ENCODE measurements at places on chromosomes 2 and 18.

DNA sequence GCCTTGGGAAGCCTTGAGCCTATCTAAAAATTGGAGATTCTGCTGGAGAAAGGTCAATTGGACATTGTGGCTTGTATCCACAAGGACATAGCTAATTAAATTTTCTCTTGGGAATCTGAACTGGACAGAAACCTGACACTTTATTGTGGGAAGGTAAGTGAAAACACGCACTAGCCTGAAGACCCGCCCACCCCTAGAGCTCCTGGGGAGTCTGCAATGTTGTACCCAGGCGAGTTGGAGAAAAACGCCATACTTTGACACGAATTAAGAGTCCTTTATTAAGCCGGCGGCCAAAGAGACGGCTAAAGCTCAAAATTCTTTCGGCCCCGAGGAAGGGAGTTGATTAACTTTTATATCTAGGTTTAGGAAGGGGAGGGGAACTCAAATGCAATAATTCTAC lies 1.2 kb upstream of the ZNF892 start:
- DNase-seq, result no peak

- DNase-seq, result no peak
These were observed 21.6 kb downstream of the GPD2 start for GRCh38 chr2:156457523-156458517.

- DNase-seq, result no peak
These were observed 9.5 kb upstream of the RNF103 start for GRCh38 chr2:86633155-86633651.

GRCh38 chr2:195575879-195576401 lies 81.1 kb upstream of the SLC39A10 start:
- no peak for DNase-seq

DNA sequence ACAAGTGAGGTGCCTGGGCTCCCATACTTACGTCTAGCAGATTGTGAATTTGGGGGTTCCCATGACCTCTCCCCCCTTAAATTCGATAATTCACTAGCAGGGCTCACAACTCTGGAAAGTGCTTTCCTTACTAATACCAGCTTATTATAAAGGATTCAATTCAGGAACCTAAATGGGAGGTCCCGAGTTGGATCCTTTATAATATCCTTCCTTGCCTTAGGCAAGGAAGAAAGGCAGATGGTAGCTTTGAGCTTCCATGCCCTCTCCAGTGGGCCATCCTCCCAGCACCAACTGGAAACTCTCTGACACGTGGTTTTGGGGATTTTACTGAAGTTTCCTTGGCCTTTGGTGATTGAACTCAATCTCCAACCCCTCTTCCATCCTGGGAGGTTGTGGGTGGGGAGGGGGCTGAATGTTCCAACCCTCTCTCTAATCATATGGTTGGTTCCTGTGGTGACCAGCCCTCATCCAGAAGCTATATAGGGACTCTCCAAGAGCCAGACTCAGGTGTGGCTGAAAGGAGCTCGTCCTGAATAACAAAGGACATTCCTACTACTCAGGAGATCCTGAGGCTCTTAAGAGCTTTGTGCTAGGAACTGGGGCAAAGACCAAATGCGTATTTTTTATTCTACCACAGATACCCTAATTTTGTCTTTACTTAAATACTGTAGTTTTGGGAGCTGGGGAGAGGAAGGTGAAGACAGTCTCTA lies 62.2 kb downstream of the HAUS1 start:
- DNase-seq, result no peak

GRCh38 chr2:217252181-217252580 lies 392.3 kb upstream of the TNP1 start:
- no peak for DNase-seq

DNA sequence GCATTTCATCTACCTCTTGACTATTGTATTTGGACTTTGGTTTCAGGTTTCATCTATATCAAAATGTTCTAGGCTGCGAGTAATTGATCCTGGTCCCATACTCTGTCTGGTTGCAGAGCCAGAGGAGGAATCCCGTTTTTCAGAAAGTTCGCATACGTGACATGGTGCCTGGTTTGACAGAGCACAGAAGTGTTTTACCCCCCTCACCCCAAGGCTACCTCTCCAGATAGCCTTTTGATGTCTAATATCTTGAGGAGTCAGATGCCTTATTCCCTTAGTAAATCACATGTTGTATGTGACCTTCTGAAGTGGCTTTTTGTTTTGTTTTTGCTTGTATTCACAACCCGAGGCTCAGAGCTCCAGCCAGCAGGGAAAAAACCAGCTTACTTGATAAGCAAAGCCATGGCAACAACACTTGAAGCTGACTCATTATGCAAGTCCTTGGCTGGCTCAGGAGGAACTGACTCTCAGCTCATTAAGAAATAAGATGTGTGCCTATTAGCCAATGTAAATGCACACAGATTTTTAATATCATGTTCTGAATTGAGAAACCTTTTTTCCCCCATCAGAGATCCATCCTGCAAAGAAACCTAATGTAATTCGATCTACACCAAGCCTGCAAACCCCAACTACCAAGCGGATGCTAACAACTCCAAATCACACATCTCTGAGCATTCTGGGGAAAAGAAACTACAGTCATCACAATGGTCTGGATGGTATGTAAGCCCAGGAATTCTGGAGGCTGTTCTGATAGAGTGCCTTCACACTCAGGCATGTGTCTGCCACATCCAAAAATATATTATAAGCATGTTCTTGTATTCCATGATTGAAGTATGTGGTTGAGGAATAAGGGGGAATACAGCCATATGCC lies 41.4 kb downstream of the OXER1 start:
- no peak for DNase-seq

GRCh38 chr2:76498360-76498759 lies 787.6 kb upstream of the GCFC2 start:
- DNase-seq, result no peak

- no peak for DNase-seq
These were observed 233.2 kb upstream of the TCF4 start for GRCh38 chr18:55821219-55821618.

DNA sequence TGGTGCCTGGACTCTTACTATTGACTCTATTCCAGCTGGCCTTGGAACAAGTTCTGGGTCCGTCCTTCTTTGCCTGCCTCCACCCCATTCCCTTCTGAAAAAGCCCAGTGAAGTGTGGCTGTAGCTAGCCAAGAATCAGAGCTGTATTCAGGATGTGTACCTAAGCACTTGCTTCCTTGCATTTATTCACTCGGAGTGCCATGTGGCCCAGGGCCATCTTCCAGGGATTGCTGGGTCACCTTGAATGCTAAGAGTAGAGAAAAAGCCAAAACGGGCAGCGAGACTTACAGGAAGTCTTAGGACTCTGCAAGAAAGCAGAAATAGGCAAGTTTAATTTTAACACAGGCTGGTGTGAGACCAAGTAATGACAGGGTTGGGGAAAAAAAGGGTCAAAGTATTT lies 4.1 kb downstream of the ITGA6 start:
- no peak for DNase-seq

GRCh38 chr2:54603357-54603756 lies 120.1 kb upstream of the EML6 start:
- no peak for DNase-seq

DNA sequence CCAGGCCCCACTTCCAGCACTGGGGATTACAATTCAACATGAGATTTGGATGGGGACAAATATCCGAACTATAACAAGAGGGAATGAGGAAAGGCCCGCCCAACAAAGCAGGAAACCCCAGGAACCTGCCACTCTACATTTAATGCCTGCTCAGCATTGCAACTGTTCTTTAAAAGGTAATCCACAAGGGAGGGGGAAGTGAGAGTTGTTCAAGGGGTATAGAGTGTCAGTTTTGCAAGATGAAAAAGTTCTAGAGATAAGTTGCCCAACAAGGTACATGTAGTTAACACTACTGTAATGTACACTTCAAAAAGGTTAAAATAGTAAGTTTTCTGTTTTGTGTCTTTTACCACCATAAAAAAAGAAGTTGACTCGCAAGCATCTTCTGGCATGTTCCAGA lies 137.6 kb downstream of the MBD2 start:
- no peak for DNase-seq

GRCh38 chr2:161112908-161113307 lies 47.3 kb upstream of the TANK start:
- no peak for DNase-seq

GRCh38 chr18:31830686-31831085 lies 70.0 kb upstream of the SLC25A52 start:
- no peak for DNase-seq

DNA sequence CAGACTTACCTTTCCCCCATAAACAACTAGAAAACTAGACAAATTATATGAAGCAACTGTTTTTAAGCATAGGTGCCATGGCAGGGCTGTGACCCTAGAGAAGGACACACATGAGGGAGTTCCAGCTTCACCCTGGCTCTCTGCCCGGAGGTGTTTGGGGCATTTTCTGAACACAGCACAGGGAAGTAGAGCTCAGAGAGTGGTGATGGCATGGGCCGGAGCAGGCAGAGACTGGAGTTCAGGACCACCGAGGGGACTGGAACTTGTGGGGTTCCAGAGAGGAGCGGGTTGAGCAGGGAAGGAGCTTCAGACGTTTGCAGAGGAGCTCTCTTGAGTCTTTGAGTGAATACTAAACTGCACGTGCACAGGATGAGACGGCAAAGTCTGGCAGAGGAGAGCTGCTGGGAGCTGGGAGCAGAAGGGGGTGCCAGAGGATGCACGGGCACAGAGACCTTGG lies 26.5 kb upstream of the KLF11 start:
- no peak for DNase-seq

All from activated naive CD4-positive, alpha-beta T cell treated with anti-CD3 and anti-CD28 coated beads, Interleukin-2, amount 50 U/mL, for 16 hours (primary cell).